Iris pigment epithelial cell (primary cell): ENCODE measurements at places on chromosomes 6 and 20.
A peak's percentile ranks its signal among the peaks of the same experiment; 100 is the strongest.

- DNase-seq, result no peak
Observed at GRCh38 chr20:19860737-19861136, 102.7 kb downstream of the RIN2 start.

- no peak for DNase-seq
Observed at GRCh38 chr6:89711801-89712200, 73.3 kb upstream of the LYRM2 start.

DNA sequence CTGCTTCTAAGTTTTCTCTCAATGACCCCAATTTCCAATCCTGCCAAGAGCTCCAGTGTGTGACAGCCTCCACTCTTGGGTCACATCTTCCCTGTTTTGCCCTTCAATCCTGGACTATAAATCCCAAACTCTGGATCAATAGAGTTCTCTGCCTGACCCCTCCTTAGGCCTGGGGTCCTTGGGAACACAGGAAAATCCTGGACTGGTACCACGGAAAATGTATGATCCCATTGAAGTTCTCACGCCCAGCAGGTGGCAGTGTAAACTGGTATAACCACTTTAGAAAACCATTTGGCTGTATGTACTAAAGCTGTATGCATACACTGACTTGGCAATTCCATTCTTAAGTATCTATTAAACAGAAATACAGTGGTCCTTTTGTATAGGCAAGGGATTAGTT is 98.0 kb downstream of the SNAP25 start:
- DNase-seq, result no peak

DNA sequence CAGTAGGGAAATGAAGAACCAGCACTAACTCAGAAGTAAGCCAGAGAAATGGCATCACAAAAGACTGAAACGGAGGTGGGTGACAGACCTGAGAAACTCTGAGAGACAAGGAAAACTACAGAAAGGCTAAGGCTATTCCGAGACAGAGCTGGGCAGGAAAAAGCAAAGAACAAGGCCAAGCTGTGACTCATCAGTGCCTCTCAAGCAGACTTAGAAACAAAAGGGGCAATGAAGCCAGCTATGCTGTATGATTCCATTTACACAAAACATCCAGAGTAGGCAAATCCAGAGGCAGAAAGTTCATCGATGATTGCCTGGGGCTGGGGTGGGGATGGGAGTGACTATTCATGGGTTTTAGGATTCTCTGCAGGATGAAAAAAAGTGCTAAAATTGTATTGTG is 50.0 kb downstream of the SLC23A2 start:
- DNase-seq, result peak; percentile 91

- peak; percentile 62 for DNase-seq
Observed at GRCh38 chr6:149075616-149076354, 241.7 kb upstream of the TAB2 start.

DNA sequence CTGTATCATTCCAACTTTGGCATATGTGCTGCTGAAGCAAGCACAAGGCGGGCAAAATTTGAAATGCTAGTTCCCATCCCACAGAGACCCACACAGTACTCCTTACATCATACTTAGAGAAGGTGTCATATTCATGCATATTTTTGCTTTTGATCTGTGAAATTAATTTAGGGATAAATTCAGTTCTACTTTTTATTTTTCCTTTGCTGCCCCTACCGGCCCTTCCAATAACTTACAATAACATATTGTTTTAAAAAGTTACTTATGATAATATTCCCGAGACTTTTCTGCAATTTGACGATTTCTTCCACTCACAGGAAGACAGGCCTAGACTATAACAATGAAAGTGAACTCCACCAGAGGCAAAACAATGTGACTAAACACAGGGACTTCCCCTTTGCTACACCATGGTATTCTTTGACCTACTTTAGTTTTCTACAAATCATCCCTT is 35.0 kb downstream of the SESN1 start:
- peak; percentile 76 for DNase-seq

- DNase-seq, result no peak
Observed at GRCh38 chr20:44348168-44348659, 7.3 kb upstream of the HNF4A start.

DNA sequence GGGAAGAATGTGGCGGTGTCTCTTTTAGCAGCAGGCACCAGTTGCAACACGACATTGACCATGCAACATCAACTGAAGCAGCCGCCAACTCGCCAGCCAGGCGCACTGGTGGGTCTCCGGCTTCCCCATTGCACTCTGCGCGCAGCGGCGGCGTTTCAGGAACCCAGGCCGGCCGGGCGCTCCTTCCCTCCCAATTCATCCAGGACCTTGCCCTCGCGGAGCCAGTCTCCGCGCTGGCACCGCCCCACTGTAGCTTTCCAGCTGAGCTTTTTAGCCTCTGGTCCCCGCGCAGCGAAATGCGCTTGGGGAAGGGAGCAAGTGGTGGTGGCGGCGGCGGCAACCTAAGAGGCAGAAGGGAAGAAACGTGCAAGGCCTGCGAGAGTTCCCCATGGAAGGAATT is 297.9 kb upstream of the RIMS1 start:
- DNase-seq, result no peak

- DNase-seq, result no peak
Observed at GRCh38 chr6:2920671-2921112, 17.6 kb upstream of the SERPINB9 start.

DNA sequence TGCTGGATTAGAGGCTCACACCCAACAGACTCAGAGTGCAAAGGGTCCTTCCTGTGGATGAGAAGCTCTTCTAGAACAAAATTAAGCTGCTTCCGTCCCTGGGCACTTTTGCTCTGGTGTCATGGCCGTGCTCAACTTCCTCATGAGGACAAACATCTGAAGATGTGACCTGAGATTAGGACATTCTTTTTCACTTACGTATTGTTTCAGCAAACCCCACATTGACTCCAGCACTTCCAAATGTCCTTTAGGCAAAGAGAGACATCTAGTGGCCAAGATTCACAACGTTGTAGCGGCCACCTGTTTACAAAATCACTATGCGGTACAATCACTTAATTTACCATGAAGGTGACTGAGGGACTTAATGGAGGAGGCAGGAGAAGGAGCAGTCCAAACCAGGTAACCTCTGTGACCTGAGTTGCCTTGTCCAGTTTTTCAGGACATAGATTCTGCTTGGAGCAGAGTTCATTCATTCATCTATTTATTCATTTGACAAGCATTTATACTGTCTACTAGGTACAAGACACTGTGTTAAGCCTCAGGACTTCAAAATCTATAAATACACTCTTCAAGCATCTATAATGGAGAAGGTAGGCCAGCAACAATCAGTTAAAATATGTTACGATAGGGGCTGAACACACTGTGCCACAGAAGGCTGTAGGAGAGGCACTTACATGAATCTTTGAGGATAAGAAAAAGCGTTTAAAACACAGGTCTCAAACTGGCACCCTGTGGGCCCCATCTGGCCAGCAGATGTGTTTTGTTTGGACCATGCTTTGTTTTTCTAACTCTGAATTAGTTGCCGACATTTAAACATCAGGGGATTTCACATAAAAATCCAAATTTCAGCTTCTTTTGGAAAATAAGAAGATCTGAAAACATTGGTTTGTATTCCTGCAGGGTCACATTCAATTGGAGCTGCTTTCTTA is 5.6 kb upstream of the ADGRF1 start:
- DNase-seq, result peak; percentile 78

DNA sequence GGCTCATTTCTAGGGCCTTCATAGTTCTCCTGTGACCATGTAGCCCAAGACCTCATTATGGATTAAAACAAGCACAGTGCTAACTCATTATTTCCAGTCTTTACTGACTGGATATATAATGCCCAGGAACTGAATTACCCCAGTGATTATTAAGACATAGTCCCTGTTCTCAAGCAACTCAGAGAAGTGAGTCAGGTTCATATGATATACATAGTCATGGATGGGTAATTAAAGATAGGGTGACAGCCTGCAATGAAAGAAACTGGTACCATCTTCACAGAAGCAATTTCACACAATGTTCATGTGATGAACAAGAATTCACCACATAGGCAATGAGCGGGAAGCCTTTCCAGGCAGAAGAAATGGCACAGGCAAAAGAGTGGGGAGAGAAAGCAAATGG is 3.5 kb downstream of the TRIM27 start:
- no peak for DNase-seq

- DNase-seq, result no peak
Observed at GRCh38 chr6:112370946-112371345, 23.8 kb downstream of the RFPL4B start.

DNA sequence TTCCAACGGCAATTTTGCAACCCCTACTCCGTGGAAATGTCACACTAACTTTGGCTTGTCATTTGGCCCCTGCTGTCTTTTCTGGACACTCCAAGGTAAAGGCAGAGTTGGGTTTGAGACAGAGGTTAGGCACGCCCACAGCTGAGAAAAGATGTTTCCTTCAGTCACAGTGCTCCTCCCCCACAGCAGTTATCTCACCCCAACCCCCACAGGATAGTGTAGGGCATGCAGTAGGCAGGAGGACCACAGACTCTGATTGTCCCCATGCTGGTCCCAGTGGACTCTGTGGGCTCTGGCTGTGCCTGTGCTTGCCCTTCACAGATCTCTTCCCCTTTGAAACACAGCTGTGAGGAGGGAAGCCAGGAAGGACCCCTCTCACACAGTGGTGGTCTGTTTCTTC is 124.0 kb upstream of the CARMIL1 start:
- no peak for DNase-seq

GRCh38 chr20:20664795-20665589 is 47.5 kb downstream of the RALGAPA2 start:
- DNase-seq, result peak; percentile 9

- DNase-seq, result no peak
Observed at GRCh38 chr6:36834576-36835341, 4.5 kb downstream of the CPNE5 start.

GRCh38 chr20:41365777-41366545 is 657 bp downstream of the EMILIN3 start:
- no peak for DNase-seq

DNA sequence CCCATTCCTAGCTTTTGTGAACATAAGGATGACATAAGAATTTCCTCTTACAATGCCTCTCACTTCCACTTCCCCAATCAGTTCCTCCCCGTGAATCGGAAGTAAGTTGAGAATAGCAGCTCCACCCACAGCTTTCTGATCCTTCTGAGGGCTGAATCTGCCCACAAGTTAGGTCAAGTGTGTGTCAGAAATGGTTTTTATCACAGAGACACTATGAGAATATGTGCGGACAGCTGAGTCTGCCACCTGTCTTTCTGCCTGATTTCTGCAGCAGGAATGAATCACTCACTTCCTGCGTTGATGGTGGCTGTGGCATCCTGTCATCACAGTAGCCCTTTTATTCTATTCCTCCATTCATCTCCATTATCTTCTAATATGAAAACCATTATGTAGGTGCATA is 70.2 kb downstream of the RIN2 start:
- DNase-seq, result peak; percentile 83

GRCh38 chr6:1599469-1599868 is 10.2 kb upstream of the FOXC1 start:
- no peak for DNase-seq

- DNase-seq, result peak; percentile 93
Observed at GRCh38 chr6:157316871-157317814, 6.2 kb downstream of the TMEM242 start.

GRCh38 chr6:105319331-105319730 is 83.6 kb downstream of the PREP start:
- DNase-seq, result peak; percentile 50

GRCh38 chr20:17650301-17651128 is 31.5 kb downstream of the RRBP1 start:
- DNase-seq, result no peak

DNA sequence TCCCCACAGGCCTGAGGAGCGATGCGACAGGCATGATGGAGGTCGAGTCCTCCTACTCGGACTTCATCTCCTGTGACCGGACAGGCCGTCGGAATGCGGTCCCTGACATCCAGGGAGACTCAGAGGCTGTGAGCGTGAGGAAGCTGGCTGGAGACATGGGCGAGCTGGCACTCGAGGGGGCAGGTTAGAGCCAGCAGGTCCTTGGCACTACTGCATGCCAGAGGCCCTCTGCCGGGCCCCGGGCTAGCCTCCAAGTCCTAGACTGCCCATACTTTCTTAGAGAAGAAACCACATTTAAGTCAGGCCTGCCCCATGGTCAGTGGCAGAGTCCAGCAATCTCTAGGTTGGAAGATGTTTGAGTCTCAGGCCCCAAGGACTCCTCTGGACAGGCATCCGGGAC is 32.1 kb downstream of the PKIG start:
- no peak for DNase-seq

DNA sequence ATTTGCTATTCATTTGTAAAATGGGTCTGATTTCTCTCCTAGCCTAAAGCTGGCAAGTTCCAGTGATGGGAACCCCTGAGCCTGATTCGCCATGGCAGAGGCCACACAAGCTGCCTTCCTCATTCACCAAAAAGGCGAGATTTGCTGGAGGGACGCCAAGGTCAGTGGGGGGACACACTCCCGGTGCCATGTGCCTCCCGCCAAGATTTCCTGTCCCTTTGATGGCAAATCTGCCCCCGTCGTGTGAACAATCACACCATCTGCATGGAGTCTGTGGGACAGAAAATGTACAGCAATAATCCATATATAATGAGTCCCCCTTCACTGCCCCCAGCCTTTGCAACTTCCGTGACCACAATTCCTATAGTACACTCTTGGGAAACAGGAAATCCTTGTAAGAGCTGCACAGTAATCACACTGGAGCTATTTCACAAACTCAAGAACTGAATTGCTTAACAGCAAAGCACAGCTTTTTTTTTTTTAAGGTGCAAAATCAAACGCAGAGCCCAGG is 15.7 kb upstream of the IGF2R start:
- DNase-seq, result peak; percentile 95

DNA sequence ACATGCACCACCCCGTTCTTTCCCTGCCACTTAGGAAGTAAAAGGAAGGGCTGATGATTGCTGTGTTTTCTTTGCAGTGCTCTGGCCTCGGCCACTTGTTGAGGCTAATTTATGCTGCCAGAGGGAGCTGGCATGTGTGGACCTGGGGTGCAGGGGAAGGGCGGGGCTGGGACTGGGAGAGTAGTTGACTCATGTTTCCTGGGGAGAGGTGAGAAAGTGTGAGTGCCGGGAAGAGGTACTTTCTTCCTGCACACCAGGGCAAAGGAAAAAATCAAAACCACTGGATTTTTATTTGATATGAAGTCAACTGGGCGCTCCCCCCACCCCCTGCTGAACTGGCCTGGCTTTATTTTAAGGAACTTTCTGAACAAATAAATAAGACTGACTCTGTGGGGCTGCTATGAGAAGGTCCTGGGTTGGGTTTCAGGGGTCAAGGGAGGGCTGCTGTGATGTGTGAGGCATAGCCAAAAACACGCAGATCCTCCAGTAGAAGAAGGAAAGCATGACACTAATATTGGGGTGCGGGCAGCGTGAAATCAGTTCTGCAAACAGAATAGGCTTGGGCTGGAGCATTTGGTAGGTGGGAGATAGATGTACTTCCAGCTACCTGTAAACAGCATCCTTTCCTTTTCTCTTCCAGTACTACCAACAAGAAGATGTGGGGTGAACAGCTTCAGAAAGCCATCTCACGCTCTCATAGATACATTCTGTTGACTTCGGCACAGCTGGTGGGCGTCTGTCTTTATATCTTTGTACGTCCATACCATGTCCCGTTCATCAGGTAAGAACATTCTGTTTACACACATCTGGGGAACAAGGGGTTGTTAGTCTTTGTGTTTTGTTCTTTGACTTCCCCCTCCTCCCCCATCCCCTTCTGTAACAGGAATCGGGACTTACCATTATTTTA is 87.5 kb downstream of the SYNJ2 start:
- DNase-seq, result peak; percentile 63
